ENCODE measurements at places on chromosomes 1 and 21. TPM values are rescaled to one million over a fixed set of nuclear protein-coding genes. Genes with fewer than 3 reads are reported as not detected.

C1orf87 gene
- not detected for total RNA-seq

IGSF5 gene
- total RNA-seq: 0.46 TPM

EPHB2 gene
- 11.4 TPM for total RNA-seq

WNT4 gene
- total RNA-seq: 0.32 TPM

CADM3 gene
- total RNA-seq: 6.8 TPM

KCNE2 gene
- total RNA-seq: not detected

PAQR6 gene
- 0.43 TPM for total RNA-seq

DNA sequence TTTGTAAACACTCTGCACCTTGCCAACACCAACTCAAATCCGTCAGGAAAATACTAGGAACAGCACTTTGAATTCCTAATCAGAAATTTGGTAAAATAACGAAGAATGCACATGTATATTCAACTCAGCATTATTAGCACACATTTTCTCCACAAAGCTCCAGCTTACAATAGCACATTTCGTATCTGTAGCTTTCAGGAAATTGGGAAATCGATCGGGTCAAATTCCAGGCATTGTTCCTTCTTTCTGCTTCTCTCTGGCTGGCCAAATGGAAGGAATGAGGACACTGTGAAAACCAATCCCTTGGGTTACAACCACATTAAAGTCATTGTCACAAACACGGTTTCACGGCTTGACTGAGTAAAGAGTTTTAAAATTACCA, 58.6 kb downstream of the NPHP4 start:
- DNase-seq: no peak

- no peak for DNase-seq
Observed at GRCh38 chr1:240967070-240967724, 355.2 kb upstream of the GREM2 start.

DNA sequence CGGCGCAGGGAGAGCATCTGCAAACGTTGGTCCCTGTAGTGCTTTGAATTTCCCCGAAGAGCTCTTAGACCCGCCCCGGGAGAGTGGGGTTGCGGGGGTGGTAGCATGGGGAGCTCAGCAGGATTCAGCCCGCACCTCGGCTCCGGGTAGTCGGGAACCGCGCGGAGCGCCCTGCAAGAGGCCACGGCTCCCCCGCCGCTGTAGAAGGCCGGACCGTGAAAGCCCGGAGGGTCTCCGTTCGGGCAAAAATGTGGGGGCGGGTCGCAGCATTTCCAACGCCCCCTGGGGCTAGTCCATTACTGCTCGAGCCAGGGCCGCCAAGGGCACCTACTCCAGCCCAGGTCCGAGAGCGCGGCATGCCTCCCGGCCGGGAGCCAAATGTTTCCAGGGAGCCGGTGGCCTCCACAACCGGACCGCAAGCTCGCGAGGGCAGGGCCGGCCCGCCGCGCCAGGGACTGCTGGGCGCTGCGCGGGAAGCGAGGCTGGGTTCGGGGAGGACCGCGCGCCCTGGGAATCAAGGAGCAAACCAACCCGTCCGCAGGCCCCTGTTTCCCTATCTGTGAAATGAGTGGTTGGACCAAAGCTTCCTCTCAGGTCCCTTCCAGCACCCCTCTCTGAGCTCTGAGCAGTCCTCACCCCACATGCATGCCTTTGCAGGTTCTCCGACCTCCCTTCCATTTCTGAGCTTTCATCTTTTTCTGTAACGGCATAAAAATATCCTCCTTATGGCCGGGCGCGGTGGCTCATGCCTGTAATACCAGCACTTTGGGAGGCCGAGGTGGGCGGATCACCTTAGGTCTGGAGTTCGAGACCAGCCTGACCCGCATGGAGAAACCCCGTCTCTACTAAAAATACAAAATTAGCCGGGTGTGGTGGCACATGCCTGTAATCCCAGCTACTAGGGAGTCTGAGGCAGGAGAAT, 775 bp upstream of the TMEM63A start:
- DNase-seq: peak; percentile 83

DNA sequence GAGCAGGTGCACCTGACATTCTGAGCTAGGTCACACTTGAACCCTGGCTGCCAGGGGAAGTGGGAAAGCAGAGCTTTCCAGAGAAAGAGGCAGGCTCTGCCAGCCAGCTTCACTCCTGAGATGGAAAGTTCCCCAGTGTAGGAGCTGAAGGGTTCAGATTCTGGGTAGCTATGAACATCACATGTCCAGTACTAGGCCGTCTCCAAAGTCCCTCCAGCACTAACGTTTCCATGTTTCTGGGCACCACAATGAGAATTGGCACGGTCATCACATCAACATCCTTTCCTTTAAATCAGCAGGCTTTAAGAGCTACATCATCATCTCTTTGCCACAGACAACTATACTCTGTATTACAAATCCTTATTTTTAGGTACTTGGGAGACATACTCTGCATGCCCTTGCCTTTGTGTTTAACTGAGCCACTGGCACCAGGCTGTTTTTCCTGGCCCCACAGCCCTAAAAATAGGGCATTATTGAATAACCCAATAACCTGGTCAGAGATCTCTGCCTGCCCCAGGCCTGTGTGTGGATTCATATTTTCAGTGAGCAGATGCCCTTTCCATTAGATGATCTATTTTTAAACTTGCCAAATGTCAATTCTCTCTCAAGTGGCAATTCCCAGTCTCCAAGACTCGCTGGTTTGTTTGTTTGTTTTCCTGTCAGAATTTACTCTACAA, 35.4 kb upstream of the USP24 start:
- DNase-seq: no peak

DNA sequence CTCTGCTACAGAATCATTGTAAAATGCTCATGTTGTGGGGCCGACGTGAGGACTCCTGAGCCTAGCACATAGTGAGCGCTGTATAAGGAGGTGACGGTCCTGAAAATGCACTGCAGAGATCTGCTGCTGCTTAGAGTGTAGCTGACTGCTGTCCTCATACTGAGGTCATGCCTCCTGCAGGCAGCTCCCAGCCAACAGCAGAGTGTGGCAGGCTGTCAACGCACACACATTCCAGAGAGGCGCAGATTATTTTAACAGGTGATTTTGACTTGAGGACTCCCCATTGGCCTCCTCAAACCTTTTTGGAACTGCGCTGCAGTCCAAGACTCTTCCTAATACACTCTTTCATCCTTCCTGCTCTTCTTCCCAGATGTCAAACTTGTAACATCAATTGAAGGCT, 119.8 kb upstream of the KCNJ6 start:
- no peak for DNase-seq

DNA sequence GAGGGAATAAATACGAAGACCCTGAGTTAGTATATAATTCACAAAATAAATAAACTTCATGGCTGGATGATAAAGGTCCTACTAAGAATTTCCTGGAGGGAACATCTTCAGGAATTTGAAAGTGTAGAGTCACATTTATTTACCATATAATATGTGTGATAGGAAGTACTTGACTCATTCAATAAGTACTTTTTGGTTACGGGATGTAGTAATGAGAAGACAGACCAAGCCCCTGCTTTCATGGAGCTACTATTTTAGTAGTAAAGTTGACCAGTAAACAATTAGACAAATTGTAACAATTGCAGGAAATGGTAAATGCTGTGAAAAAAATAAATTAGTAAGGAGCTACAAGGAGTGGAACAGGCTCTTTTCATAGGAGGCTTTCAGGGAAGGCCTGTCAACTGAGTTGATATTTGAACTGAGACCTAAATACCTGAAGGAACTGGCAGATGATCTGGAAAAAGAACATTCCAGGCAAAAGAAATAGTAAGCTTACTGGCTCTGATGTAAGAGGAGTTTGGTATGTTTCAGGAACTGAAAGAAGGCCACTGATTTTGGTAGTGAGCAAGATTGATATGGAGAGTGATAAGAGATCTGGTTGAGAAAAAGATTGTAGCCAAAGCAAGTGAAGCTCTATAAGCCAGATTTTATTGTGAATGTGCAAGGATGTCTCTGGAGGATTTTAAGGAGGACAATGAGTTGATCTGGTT, 36.2 kb downstream of the CAMSAP2 start:
- no peak for DNase-seq

DNA sequence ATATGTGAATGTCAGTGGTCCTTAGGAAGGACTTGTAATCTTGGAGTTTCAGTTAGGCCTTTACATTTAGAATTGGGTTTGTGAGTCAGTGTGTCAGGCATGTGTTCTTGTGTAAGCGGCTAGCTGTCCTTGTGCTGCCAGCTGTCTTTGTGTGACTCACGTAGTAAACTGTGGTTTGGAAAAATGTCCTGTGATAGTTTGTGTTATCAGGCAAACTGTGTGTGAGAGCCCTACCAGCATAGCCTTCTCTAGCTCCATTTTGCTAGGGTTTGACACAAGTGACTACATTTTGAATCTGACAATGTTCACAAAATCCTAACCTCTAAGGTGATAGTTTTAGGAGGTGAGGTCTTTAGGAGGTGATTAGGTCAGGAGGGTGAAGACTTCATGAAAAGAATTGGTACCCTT, 6.9 kb upstream of the SLC35D1 start:
- no peak for DNase-seq

DNA sequence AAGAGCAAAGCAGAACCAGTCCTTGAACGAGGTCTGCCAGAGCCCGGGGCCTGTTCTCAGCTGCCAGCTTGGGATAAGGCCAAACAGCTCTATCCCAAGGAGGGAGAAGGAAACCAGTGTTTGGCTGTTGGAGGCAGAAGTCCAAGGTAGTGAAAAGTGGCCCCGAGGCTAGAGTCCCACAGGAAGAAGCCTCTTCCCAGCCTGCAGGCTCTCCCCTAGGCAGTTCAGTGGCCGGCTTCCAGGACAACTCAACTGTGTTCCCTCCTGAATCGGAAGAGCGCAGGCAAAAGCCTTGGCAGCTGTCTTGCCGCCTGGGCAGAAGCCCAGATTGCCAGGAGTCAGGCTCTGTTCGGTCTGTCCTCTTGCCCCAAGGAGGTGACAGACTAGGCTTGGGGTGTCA, 19.3 kb downstream of the QSOX1 start:
- peak; percentile 91 for DNase-seq

DNA sequence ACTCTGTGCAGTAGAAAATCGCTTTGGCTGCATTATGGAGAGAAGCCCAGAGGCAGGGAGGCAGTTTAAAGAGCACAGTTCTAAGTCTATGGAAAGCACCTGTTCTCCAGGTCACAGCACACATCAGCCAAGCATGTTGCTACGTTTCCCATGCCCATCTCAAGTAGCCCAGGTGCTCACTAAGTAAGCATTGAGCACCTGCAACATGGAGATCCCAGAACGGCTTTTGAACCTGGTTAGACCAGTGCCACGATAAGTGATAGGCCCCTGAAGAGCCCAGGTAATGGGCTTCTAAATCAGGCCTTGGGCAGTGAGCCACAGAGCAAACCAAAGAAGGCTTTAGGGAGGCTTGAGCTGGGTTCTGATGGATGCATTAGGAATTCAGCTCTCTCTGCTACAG, 186.2 kb downstream of the C1orf94 start:
- DNase-seq: no peak

- DNase-seq: no peak
Observed at GRCh38 chr1:187264995-187265602, 436.4 kb downstream of the PLA2G4A start.

DNA sequence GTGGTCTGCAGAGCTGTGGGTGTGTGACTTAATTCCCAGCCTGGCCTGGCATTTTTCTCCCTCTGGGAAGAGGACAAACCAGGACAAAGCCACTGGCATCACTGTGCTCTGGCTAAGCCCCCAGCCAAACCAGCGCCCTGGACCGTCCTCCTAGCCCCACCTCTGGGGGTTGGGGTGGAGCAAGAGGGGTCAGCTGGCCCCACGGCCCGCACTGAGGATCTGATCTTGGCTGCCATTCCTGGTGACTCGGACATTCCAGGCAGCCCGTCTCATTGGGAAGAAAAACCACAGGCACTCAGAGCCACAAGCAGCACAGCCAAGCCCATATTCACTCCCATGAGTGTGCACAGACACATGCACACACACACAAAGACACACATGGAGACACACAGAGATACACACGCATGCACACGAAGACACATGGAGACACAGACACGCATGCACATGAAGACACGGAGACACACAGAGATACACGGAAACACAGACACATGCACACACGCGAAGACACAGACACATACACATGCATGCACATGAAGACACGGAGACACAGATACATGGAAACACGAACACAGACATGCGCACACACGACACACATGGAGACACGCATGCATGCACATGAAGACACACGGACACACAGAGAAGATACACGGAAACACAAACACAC, 2.3 kb upstream of the MXRA8 start:
- peak; percentile 95 for DNase-seq

DNA sequence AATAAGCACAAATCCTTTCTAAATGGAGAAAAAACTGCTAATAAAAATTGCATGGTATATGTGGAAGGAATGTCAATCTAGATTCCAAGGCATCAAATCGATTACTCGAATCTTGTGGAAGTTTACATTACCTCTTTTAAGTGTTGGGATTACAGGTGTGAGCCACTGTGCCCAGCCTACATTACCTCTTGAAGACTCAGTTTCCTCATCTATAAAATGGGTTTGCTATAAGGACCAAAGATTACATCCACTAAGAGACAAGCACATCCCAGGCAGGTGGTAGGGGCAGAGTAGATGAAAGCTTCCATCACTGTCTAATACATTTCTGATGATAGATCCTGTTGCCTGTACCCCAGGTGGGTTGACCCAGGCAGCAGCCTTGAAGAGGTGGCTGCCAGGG, 16.1 kb downstream of the DHCR24 start:
- no peak for DNase-seq

- no peak for DNase-seq
Observed at GRCh38 chr1:44256762-44257554, 43.7 kb downstream of the DMAP1 start.

- DNase-seq: no peak
Observed at GRCh38 chr1:40607921-40608320, 57.6 kb downstream of the RIMS3 start.

DNA sequence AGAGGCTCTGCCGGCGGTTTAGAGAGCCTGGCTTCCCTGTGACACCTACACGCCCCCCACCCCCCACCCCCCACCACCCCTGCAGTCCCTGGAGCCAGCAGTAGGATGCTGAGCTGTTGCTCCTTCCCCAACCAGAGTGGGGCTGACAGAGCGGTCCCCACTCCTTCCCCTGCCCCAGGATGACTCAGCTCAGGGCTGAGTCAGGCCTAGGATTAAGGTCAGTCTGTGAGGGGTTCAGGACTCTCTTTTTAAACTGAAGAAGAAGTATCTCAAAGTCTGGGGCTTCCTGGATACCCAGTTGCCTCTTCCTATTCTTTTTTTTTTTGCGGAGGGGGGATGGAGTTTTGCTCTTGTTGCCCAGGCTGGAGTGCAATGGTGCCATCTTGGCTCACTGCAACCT, 19.1 kb downstream of the DMBX1 start:
- no peak for DNase-seq

- no peak for DNase-seq
Observed at GRCh38 chr1:75727571-75727970, 3.1 kb downstream of the ACADM start.

DNA sequence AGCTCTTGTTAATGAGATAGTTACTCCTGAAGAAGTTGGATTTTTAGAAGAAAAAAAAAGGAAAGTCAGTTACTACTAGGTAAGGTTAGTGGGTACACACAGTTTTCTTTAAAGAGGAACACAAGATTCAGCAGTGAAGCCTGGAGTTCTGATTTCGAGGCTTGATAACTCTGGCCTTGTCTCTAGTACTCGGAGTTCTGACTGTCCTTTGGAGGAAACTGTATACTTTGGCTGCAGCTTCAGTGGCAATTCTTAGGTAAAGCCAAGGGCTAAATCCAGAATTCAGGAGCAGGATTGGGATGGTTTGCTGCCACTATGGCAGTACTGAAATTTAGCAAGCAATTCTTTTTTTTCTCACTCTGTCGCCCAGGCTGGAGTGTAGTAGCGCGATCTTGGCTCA, 9.2 kb downstream of the ACADM start:
- no peak for DNase-seq

- no peak for DNase-seq
Observed at GRCh38 chr1:66984491-66984890, 59.7 kb downstream of the MIER1 start.
